ENCODE measurements at places on chromosomes 5 and 9.

DNA sequence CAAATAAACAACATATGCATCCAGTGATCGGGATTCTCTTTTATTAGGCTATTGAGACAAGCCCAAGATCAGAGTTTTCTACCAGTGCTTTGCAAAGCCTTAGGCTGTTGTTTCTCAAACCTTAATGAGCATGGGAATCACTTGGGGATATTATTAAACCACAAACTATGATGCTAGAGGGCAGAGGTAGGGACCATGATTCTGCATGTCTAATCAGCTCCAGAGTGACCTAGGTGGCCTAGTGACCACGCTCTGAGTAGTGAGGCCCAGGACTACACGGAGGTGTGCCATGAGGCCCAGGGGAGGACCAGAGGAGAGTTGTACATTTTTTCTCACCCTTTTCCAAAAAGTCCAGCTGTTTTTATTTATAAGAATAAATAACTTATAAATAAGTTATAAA, 298.5 kb upstream of the TLE4 start:
- DNase-seq = no peak

DNA sequence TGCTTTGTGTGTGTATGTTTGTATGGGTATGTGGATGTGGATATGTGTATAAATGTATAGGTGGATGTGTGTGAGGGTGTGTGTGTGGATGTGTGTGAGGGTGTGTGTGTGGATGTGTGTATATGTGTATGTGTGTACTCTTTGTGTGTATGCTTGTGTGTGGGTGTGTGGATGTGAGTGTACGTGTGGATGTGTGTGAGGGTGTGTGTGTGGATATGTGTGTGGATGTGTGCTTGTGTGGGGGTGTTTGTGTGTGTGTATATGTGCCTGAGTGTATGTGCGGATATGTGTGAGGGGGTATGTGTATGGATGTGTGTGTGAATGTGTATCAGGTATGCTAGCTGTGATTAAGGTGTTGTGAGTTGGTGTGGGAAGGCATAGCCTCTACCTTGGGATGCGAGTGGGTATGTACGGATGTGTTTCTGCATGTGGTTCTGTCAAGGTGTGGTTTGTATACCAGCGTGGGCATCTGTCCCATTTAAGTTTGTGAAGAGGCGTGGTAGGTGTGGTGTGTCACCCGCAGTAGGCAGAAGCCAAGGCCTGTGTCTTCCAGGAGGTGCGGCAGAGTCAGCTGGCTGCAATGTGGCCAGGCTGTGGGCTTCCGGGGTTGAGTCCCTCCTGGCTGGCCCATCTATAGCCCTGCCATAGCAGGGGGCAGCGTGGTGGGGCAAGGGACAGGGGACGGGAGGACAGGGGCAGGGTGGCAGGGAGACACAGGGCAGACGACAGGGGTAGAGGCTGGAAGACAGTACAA, 155.8 kb downstream of the DAB2IP start:
- no peak for DNase-seq

- DNase-seq = no peak
Measured at GRCh38 chr5:126936775-126937418, 93.5 kb downstream of the MARCHF3 start.

- DNase-seq = no peak
Measured at GRCh38 chr5:25286319-25286718, 641.5 kb upstream of the CDH10 start.

GRCh38 chr9:104784098-104784497, 20.2 kb downstream of the NIPSNAP3B start:
- no peak for DNase-seq

DNA sequence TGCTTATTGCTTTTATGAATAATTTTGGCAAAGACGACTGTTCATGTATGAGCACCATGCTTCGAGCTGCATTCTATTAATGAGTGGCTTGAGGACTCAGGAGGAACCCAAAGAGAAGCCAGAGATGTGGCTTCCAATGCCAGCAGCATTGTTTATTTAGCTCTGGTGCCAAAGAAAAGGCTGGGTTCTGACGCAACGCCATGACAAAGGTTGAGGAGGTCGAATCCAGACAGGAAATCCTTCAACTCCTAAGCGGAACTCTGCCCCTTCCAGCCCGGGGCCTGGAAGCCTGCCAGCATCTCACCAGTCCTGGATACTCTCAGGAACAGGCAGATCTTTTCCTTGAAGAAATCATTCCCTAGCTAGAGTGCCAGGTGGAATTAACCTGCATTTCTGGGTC, 104.4 kb downstream of the ARHGAP26 start:
- no peak for DNase-seq

GRCh38 chr9:76510041-76510440, 51.1 kb downstream of the GCNT1 start:
- DNase-seq = no peak

- no peak for DNase-seq
Measured at GRCh38 chr9:30628915-30629567, 1755.4 kb upstream of the ACO1 start.

DNA sequence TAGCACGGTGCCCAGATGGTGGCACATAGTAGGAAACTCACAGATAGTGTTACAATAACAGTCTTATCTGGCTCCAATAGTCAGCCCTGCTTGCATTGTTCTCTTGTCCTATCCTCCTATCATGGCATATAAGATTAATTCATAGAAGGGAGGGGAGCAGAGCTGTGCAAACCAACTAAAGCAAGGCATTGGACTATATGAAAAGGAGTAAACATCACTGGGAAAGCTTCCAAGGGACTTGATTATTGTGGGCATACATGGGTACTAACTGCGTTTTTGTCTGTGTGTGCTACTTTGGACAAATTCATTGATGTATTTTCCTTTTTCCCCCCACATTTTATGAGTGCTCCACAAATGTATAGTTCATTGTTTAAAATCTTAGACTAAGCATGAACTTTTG, 43.8 kb upstream of the C5orf47 start:
- no peak for DNase-seq

DNA sequence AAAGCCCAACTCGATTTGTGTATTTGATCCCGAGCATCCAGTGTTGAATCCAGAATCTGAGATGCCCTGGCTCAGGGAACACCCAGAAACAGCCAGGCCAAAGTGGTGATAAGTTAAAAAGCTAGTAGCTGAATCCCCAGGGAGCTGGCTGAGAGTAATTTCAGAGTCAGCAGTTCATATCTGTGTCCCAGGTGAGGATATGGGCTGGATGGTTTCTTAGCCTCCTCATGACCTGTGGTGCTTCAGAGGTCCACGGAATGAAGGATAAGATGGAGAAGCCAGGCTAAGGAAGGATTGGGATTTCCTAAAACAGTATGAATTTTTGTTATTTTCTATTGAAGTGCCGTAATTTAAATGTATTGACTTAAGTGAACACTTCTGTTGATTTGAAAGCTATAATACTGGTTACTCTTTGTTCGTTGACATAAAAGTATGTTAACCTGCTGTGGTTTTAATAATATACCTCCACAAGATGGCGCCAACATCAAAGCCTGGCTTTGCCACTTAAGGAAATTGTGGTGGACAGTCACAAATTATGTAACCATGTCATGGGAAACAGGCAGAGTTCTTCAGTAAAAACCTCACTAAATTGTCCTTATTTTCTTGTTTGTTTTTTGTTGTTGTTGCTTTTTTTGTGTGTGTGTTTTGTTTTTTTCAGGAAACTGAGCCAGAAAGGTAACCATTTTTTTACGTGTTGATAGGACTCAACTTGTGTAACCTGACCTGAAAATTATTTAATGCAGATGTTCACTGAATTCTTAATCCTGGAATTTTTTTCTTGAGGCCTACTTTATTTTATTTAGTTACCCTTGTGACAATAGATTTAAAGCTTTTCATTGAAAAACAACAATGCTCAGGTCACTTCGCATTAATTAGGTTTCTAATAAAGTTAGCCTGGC, 11.4 kb downstream of the MTAP start:
- DNase-seq = no peak

DNA sequence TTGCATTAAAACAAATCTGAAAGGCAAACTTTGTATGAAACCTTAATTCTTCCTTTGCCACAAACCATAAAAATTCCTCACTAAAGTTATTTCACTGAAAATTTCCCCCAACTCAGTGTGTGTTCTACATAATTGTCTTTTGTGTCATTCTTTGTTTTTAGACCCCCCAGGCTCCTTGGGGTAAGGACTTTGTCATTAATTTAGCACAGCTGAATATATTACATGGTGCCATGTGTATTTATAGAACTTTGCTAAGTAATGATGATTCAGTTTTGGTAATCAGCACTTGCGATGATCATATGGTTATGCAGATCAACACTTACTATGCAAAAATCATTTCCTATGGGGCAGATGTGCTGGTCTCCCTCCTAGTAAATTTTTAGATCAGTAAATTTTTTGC, 712.1 kb upstream of the MEF2C start:
- DNase-seq = no peak

- no peak for DNase-seq
Measured at GRCh38 chr9:5569409-5569808, 59.1 kb downstream of the PDCD1LG2 start.

GRCh38 chr5:52859628-52860027, 71.9 kb downstream of the ITGA1 start:
- no peak for DNase-seq

GRCh38 chr9:84812355-84812754, 142.8 kb downstream of the NTRK2 start:
- DNase-seq = no peak

DNA sequence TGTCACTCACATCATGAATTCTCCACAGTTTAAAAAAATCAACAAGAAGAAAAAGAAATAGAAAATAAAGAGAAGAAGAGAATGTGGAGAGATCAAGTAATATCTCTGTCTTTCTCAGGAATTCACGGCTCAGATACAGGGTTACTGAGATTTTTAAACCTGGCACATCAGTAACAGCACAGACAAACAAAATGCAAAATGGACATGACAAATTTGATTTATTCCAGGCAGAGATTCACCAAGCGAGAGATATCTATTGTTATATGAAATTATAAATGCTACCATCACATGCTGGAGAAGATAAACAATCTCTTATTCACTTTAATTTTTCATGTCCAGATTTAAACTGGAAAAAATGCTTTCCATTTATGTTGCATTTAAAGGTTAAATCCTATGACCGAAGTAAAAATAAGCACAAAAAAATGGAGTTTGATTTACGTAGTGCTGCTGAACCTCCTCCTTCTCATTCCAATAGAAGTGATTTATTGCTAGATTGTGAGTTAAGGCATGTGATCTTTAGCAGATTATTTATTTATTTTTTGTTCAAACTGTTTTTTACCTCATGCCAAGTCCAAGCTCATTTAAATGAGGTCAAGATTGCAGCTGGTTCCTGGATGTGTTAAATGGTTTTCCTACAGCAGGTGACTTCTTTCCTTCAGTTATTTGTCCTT, 926.4 kb downstream of the MAT2B start:
- DNase-seq = no peak

DNA sequence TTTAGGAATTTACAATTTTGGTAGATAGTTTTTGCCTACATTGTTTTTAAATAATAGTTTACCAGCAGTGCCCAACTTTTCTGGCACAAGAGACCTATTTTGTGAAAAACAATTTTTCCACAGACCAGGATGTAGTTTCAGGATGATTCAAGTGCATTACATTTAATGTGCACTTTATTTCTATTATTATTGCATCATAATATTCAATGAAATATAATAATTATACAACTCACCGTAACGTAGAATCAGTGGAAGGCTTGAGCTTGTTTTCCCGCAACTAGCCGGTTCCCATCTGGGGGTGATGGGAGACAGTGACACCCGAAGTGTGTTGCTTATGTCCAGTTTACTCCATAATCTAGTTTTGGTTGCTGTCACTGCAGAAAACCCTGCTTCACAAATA, 3.5 kb upstream of the HNRNPA0 start:
- no peak for DNase-seq

- no peak for DNase-seq
Measured at GRCh38 chr5:80867233-80867632, 92.9 kb upstream of the RASGRF2 start.

GRCh38 chr5:148583421-148583965, 70.8 kb downstream of the HTR4 start:
- no peak for DNase-seq

- DNase-seq = no peak
Measured at GRCh38 chr9:118946669-118947068, 422.6 kb downstream of the BRINP1 start.

- no peak for DNase-seq
Measured at GRCh38 chr9:94081864-94082463, 2.3 kb upstream of the PTPDC1 start.

DNA sequence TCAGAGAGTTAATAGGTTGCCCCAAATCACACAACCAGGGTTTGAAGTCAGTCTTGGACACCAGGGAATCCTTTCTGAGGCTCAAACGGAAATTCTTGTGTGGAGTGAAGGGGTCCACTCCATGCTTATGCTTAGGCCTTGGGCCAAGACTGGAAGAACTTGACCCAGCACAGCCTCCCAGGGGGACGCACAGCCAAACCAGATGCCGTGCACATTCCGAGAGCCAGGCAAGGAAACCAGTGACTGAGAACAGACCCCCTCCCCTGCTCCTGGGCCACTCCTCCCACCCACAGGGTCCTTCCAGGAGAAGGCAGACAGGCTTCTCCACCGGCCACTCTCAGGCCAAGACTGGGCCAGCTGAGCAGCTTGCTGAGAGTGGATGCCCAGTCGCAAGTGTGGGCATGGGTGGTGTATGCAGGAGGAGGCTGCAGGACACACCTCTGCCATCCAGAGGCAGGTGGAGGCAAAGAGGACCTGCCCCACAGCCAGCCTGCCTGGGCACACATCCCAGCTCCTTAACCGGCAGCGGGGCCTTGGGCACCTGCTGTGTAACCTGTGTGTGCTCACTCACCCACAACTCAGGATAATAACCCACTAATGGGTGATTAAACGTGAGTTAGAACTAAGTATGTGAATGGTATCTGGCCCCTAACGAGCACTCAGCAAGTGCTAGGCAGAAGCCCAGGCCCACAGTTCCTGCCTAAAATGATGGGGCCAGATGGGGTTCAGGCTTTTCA, 38.0 kb downstream of the NIPAL4 start:
- DNase-seq = no peak

DNA sequence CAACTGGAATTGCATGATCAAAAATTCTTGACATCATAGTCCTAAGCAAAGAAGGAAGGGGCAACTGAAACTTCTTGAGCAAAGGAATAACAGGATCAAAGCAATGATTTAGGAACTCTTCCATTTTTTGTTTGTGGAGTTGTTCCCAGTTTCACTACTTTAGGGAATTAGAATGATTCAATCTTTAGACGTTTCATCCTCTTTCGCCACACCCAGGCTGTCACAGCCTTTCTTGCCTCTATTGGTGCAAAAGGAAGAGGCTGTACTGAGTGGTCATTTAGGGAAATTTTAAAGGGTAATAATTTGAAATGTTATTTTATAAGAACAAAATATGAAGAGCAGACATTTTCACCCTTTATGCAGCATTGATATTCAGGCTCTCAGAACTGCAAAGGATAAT, 1026.0 kb upstream of the ARRDC3 start:
- DNase-seq = no peak
